ENCODE measurements at places on chromosomes 2 and 18.

- DNase-seq = no peak
These were observed 136.8 kb upstream of the MAP3K20 start for GRCh38 chr2:172938713-172939375.

- DNase-seq = no peak
These were observed 13.9 kb downstream of the UBE2F start for GRCh38 chr2:237980751-237981150.

- DNase-seq = no peak
These were observed 68.4 kb upstream of the CTDP1 start for GRCh38 chr18:79611040-79611681.

DNA sequence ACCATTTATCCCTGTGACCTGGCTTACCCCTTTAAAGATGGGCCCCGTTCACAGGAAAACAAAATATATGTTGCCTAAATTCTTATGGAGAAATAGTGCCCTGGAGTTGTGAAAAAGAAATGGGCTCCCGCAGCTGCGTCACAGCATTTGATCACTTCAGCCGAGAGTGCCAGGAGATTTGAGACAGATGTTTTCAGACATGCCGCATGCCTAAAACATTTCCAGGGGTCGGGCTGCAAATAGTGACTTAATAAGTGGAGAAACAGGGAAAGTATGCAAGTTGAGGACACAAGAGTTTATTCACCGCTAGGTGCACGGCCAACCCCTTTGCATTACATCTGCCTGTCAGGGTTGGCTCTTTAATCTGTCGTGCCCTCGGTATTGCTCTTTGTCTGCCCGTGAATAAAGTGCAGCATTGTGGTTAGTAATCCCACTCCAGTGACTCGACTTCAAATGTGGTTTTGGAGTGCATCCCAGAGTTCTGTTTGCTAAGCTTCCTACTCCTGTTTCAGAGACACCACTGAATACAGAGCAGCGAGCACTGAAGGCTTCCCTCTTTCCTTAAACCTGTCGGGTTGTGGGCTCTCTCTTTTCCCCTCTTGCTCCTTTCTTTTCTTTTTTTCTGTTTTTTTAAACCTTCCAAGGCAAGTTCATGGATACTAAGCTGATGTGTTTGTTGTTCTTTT lies 187.5 kb downstream of the LTBP1 start:
- DNase-seq = no peak

DNA sequence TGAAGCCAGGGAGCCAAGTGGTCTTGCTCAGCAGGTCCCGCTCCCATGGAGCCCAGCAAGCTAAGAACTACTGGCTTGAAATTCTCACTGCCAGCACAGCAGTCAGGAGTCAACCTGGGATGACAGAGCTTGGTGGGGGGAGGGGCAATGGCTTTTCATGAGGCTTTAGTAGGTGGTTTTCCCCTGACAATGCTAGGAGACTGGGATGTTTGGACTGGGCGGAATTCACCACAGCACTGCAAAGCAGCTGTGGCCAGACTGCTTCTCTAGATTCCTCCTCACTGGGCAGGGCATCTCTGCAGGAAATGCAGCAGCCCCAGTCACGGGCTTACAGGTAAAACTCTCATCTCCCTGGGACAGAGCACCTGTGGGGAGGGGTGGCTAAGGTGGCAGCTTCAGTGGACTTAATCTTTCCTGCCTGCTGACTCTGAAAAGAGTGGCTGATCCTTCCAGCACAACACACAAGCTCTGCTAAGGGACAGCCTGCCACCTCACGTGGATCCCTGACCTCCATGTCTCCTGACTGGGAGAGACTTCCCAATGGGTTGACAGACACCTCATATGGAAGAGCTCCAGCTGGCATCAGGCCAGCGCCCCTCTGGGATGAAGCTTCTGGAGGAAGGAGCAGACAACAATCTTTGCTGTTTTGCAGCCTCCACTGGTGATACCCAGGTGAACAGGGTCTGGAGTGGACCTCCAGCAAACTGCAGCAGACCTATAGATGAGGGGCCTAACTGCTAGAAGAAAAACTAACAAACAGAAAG lies 349.7 kb upstream of the ST6GAL2 start:
- DNase-seq = no peak

DNA sequence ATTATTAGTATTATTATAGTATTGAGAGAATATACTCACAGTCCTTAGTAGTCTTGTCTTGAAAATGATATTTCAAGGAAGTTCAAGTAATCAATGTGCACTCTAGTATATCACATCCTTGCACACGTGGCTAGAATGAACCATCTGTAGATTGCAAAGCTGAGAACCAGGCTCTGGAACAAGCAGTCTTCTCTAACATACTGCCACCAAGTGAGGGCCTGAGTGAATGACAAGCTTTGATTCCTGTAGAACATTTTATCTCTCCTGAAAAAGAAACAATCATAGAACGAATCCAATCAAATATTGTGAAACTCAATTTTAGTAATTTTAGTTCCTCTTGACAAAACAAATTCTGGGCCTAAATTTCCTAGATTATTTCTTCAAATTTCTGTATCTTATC lies 55.3 kb upstream of the SULT1C3 start:
- no peak for DNase-seq

DNA sequence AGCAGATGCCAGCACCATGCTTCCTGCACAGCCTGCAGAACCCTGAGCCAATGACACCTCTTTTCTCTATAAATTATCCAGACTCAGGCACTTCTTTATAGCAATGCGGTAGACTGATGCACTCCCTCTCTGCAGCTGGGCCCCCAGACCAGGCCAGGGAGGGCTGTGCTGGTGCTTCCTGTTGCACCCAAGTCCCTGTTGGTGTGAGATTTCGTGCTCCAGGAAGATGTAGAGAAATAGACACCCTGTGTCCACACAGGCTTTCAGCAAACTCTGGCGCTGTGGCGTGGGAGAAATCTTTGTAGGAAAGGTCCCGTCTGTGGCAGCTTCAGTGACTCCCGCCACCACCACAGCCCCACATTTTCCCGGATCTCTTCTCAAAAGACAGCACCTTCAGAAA lies 572.2 kb downstream of the GALR1 start:
- no peak for DNase-seq

DNA sequence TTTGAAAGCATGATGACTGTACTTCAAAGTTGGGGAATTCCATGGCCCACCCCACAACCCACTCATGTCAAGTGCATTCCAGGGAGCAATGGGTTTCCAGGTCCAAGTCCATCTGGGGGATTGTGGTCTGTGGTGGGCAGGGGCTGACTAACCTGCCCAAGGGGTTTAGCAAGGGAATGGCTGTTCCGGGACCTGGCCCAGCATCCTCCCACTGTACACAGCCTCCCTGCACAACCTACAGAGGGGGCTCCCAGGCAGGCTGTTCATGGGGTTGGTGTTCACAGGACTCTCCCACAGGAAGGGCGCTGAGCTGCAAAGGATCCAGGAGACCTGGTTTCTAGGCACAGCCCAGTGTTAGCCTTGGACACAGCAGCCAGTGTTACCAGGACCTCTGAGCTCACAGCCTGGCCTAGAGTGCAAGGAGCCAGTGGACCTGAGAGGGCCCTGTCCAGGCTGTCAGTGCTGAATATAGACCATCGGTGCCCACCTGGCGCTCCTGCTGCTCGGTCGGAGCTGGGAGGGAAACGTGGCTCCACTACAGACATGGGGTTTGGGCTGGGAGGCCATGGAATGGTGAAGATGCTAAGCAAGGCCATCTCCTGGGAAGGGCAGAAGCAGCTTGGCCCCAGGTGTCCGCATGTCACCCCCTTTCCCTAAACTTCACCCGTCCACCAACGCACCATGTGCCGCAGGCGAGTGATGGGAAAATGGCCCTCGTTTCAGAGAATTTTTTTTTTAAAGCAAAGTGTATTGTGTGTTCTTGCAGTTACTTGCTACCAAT lies 317.2 kb downstream of the GBX2 start:
- no peak for DNase-seq

DNA sequence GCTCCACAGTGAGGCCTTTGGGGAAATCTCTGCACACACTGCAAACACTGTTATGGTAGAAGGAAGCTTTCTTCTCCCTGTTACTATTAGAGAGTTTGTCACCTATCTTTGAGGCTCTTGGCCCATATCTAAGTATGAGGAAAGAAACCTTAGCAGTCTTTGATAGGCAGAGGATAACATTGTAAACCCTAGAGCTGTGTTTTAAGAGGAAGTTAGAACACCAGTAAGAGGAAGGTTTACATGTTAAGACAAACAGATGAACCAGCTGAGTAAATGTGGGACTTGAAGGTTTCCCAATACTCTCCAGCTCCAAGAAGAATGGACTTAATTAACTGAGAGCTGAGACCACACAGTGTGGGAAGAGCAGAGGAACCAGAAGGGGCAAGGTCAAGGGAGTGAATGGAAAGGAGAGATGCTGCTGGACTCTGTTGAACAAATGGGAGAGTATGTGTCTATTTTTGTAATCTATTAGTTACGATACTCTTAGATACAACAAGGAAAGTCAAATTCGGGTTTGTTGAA lies 257.0 kb downstream of the DPP10 start:
- DNase-seq = no peak

- no peak for DNase-seq
These were observed 103.6 kb downstream of the KYNU start for GRCh38 chr2:142981069-142981378.

GRCh38 chr2:173153301-173153885 lies 77.7 kb downstream of the MAP3K20 start:
- DNase-seq = no peak

- no peak for DNase-seq
These were observed 4.3 kb upstream of the TRPM8 start for GRCh38 chr2:233912691-233913423.

GRCh38 chr2:128642821-128643220 lies 324.2 kb upstream of the HS6ST1 start:
- DNase-seq = no peak

DNA sequence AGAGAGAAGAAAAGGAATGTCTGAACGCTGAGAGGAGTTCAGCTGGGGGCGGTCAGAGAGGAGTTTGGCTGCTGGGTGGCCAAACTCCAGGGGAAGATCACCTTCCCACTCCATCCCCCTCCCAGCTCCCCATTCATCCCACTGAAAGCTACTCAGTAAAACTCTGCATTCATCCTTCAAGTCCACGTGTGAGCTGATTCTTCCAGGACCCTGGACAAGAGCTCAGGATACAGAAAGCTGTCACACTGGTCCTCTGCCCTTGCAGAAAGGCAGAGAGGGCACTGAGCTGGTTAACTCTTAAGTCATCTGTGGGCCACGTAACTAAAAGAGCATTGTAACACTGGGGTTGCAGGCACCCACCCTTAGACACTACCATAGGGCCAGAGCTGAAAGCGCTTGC lies 132.1 kb upstream of the ARL4C start:
- no peak for DNase-seq

- DNase-seq = peak; percentile 75
These were observed 316.8 kb downstream of the DCDC2C start for GRCh38 chr2:4020153-4020552.
